ENCODE measurements at places on chromosomes 2 and 18.
A peak's percentile ranks its signal among the peaks of the same experiment; 100 is the strongest.

- DNase-seq = no peak
These were observed 29.6 kb downstream of the DOK1 start for GRCh38 chr2:74584088-74584645.

- DNase-seq = no peak
These were observed 157.1 kb downstream of the DYM start for GRCh38 chr18:49303379-49303778.

- DNase-seq = no peak
These were observed 63.7 kb upstream of the DNAJC10 start for GRCh38 chr2:182652326-182652725.

GRCh38 chr2:58032764-58033080 lies 13.9 kb upstream of the VRK2 start:
- no peak for DNase-seq

GRCh38 chr18:77062518-77063003 lies 70.0 kb downstream of the MBP start:
- DNase-seq = peak; percentile 55

GRCh38 chr2:13227578-13227977 lies 510.8 kb downstream of the TRIB2 start:
- DNase-seq = no peak
